Left cardiac atrium (tissue), 4 donors: ENCODE measurements at places on chromosomes 7 and 10. TPM values are rescaled to one million over a fixed set of nuclear protein-coding genes. Genes with fewer than 3 reads are reported as not detected.

Gene NAT16
- not detected for total RNA-seq

Gene CBX3
- total RNA-seq = 82.7 TPM

Gene CFAP70
- total RNA-seq = 1.5 TPM

Gene VWC2
- total RNA-seq = 5.9 TPM

Gene ZNF503
- 14.3 TPM for total RNA-seq

Gene OPALIN
- total RNA-seq = not detected

Gene PCLO
- total RNA-seq = 3.5 TPM

Gene GSAP
- total RNA-seq = 11.5 TPM

Gene AKR1C2
- 138 TPM for total RNA-seq

Gene ACTR3C
- 3.7 TPM for total RNA-seq

Gene HMX2
- not detected for total RNA-seq
